ENCODE measurements at places on chromosomes 11 and 22.

DNA sequence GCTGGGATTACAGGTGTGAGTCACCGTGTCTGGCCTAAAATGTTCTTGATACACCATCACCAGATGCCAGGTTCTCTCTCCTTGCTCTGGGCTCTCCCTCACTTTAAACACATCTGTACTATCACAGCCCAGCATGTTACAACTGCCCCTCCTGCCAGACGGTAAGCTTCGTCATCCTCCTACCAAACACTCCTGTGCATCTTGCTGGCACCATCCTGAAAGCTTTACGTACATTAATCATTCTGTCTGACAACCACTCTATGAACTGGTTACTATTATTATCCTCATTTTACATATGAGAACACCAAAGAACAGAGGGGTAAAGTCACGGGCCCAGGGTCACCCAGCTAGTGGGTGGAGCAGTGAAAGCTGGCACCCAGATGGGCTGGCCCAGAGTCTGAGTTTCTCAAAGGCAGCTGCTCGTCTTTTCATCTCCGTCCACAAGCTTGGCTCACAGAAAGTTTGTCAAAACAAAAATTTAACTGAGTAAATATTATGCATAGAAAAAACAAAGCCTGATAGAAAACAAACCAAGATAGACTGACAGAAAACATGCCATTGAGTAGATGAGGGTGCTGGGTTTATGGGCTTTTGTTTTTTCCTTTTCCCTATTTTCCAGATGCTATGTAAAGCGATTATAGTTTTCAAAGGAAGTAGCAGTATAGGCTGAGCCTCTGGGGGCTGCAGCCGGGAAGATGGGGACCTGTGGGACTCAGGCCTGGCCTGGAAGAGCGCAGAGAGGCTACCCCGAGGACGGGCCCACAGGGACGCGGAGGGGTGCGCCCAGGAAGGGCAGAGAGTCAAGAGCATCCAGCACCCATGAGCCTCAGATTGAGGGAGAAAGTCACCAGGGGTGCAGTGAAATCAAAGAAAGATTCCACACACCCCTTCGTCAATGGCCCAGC is 9.5 kb downstream of the PLA2G6 start:
- DNase-seq: no peak

- no peak for DNase-seq
Measured at GRCh38 chr11:94526645-94527438, 14.6 kb downstream of the C11orf97 start.

GRCh38 chr11:132719684-132720083 is 812.6 kb downstream of the OPCML start:
- no peak for DNase-seq

DNA sequence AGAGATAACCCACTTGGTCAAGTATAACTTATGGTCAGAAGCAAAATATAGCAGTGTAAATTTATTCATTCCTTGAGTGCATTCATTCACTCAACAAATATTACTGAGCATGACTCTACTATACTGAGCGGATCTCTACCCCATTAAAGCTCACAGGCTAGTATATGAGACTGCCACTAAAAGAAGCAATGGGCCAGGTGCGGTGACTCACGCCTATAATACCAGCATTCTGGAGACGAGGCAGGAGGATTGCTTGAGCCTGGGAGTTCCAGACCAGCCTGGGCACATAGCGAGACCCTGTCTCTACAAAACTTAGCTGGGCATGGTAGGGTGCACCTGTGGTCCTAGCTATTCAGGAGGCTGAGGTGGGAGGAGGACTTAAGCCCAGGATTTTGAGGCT is 197.6 kb upstream of the BLID start:
- no peak for DNase-seq

GRCh38 chr11:131691181-131692041 is 321.0 kb downstream of the NTM start:
- DNase-seq: no peak

DNA sequence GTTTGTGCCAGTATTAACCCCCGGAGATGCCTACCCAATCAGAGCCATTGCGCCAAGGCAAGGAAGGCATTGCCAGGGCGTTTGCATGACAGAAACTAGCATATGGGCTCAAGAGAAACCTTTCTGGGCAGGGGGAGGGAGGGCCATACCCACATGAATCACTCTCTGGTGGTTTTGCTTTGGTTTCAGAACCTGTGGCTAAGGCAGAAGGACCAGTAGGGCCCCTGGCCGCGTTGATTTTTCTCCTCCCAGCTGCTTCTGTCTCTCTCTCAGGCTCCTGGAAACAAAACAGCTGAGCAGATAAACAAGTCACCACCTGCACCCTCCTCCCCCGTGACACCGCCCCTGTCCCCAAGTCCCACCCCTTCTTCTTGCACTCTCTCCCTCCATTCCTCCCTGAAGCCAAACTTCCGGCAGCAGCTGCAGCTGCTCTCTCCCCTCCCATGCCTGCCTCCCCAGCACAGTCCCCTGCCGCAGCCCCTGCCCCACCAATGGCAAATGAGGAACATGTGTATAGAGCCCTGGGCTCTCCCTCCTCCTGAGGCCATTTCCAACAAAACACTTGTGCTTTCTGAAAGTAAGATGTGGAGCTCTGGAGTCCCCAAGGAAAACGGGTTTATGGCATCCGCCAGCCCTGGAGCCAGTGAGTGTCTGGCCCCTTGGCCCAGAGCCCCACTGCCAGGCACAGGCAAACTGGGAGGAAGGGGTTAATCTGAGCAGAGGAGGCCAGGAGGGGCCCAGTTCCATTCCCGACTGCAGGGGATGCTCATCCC is 39.0 kb upstream of the ADA2 start:
- DNase-seq: no peak

DNA sequence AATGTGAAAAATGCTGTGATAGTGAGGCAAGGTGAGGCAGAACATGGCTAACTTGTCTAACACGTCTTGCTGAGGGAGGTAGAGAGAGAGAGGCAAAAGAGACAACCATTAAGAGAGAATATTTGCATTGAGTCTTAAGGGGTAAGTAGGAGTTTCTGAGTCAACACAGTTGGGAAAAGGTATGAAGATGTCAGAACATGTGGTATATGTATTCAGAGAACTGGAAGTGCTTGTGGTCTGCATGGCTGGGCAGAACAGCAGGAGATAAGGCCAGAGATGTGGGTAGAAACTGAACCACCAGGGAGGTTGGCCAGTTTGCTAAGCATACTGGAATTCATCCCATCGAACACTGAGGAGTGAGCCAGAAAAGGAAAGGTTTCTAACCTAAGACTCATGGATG is 25.0 kb upstream of the SLC5A1 start:
- no peak for DNase-seq

DNA sequence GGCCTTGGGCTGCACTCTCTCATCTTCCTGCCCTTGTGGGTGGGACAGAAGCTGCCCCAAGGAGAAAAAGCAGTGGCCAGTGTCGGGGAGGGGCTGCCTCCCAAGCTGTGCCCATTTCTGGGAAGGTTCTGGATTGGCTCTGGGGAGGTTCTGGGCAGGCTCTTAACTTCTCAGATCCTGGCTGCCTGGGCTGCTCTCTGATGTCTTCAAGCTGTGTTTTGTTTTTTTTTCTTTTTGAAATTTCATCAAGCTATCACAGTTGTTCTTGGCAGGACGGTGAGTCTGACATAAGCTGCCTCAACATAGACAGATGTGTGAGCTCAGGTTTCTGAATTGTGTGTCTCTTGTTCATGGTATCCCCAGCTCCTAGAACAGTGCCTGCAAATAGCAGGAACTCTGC is 1032.0 kb downstream of the BRD1 start:
- DNase-seq: no peak

DNA sequence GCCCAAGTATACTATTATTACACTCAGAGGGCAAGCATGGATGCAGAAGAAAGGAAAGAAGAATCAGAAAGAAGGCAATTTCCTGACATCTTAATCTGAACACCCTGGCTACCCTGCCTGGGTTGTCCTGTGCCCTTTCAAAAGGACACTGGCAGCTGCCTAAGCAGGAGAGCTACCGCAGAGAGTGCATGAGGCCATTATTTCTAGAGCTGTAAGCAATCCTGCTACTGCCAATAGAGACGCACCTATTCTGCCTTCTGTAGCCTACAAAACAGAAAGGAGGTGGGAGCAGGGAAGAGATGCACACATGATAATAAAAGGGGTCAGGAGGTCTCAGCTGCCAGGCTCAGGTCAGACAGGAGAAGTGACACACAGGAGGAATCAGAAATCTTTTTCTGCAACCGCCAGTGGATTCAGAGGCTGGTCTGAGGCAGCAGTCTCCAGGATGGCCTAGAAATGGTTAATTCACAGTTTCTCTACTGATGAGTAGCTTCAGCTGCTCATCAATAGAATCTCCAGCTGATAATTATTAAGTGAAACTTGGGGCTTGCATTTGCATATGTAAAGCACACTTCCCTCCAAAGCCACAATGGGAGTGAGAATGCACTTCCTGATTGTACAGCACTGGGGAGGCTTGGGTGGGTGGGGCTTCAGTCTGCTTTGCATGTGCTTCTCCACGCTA is 253.9 kb downstream of the LARGE1 start:
- DNase-seq: no peak

- peak; percentile 86 for DNase-seq
Measured at GRCh38 chr11:69636512-69637197, 4.3 kb upstream of the CCND1 start.

Data from upper lobe of right lung (tissue), 1 donor.